ENCODE measurements at places on chromosomes 11 and 22.
A peak's percentile ranks its signal among the peaks of the same experiment; 100 is the strongest.

- no peak for DNase-seq
Measured at GRCh38 chr11:18491924-18492323, 34.8 kb downstream of the TSG101 start.

- DNase-seq = peak; percentile 72
Measured at GRCh38 chr11:86627776-86628455, 44.5 kb downstream of the ME3 start.

DNA sequence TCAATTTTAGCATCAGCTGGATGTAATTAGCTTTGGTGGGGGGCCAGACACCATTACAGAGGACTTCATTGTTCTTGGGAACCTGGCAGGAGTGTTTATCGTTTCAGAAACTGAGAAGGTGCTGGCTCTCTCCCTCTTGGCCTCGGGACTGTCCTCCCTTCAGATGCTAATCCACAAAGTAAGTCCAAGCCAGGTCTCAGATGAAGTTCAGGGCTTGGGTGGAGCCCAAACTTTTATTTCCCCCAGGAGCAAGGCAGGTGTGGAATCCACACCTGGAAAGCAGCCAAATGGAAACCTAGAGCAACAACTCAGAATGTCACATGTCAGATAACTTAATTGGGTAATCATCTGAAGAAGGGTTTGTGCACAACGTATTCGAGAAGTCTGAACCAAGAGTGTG lies 119.2 kb downstream of the ME3 start:
- DNase-seq = no peak

DNA sequence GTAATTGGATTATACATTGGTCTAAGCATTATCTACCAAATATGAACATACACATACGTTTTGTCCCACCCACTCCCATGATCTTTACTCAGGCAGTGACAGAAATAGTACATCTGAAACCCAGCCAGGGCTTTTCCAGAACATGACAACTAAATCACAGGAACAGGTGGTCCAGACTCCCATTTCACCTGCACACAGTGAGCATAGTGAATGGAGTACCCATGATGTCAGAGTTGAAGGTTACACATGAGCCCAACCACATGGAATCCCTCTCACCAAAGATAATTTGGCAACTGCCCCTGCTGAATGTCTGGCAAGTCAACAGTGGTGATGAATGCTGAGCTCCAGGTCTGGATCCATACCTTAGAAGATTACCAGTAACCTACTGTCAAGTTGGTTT lies 411.9 kb upstream of the LUZP2 start:
- no peak for DNase-seq

DNA sequence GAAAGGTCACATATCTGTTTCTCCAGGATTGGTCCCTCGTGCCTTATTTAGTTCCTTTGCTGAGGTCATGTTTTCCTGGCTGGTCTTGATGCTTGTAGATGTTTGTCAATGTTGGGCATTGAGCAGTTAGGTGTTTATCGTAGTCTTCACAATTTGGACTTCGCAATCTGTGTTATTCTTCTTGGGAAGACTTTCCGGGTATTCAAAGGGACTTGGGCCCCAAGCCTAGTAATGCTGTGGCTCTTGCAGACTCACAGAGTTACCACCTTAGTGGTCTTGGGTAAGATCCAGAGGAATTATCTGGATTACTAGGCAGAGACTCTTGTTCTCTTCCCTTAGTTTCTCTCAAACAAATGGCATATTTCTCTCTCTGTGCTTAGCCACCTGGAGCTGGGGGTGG lies 223.5 kb downstream of the GRIK4 start:
- DNase-seq = no peak

All from Right ventricle myocardium inferior (tissue), 1 donor.